ENCODE measurements at places on chromosomes 3 and 15.

DNA sequence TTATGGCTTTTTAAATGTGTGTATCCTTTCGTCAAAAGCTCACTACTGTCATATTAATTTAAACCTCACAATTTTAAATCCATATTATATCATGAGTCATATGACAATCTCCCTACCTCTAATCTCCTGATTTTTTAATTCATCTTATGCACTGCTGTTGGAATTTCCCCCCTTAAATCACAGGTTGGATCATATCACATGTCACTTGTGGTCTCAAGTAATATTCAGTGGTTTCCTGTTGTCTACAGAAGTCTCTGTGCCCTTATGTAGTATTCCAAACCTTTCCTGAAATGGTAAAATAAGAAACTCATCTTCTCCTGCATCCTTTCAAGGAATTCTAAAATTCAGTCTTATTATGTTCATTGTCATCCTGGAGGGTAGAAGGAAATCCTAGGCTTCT lies 116.0 kb upstream of the CBLB start:
- DNase-seq = no peak

DNA sequence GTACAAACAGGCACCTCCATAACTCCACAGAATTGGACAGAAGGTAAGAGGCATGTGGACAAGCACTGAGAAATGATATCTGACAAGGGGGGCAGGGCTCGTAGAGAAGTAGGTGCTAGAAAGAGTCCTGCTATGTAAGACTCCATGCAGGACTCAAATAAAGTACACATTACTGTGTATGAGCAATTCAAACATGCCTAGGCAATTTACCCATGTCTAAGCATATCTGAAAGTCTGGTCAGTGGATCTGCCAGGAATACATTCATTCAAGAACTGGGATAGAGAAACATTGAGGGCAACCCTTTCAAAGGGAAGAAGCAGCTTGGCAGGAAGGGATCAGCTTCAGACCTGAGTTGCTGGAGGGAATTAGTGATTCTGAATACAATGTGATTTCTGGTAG lies 174.1 kb upstream of the MCTP2 start:
- DNase-seq = no peak

DNA sequence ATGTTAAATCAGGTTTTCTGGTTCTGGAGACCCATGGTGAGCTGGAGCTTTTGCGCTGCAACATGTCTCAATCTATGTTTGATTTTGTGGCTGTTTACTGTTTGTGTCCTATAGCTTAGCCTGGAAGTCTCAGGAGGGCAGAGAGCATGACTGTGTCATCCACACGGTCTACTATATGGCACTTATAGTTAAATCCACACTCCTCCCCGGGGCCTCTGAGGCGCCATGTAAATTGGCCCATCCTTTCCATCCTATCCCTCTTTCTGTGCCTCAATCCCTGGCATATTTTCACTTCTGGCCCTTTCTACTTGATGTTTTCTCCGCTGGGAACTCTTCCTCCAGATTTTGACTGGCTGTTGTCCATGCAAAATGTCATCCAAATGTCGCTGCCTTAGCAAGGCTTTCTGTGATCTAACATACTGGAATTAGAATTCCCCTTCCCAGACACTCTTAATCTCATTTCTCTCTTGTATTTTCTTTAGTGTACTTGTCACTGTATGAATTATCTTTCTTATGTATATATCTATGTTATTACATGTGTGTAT lies 560.8 kb upstream of the RGMA start:
- no peak for DNase-seq

- DNase-seq = no peak
Observed at GRCh38 chr15:80591471-80591870, 103.6 kb upstream of the ABHD17C start.

- DNase-seq = no peak
Observed at GRCh38 chr3:39110041-39110639, 2.7 kb downstream of the TTC21A start.

DNA sequence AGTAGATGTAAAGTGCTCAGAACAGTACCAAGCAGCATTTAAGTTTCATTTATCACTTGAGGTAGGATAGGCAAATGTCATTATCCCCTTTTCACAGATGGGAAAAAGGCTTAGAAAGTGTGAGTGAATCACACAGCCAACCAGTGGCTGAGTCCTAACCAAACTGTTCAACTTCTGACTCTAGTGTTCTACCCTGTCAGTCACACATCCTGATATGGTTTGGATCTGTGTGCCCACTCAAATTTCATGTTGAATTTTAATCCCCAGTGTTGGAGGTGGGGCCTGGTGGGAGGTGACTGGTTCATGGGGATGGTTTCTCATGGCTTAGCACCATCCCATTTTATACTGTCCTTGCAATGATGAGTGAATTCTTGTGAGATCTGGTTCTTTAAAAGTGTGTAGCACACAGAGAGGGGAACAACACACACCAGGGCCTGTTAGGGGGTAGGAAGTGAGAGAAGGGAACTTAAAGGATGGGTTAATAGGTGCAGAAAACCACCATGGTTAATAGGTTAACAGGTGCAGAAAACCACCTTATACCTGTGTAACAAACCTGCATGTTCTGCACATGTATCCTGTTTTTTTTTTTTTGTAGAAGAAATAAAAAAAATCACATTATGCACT lies 304.7 kb downstream of the SUCLG2 start:
- DNase-seq = no peak

DNA sequence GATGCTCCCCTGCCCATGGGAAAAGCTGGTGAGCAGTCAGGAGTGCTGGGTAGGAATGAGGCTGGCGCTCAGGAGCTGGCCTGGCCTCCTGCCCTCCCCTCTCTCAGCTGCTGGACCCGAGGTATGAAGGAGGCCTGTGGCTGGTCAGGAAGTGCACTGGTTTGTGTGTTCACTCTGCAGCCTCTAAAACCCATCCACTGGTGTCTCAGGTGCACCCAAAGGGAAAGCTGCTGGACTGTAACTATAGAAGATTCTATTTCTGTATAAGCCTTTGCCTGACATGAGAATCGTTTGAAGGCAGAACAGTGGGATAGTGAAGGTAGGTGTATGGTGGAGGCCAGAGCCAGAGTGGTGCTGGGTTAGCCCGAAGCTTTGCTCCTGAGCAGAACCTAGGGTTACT lies 5.7 kb upstream of the CPNE9 start:
- DNase-seq = no peak

GRCh38 chr15:91919014-91919534 lies 65.6 kb downstream of the SLCO3A1 start:
- no peak for DNase-seq

DNA sequence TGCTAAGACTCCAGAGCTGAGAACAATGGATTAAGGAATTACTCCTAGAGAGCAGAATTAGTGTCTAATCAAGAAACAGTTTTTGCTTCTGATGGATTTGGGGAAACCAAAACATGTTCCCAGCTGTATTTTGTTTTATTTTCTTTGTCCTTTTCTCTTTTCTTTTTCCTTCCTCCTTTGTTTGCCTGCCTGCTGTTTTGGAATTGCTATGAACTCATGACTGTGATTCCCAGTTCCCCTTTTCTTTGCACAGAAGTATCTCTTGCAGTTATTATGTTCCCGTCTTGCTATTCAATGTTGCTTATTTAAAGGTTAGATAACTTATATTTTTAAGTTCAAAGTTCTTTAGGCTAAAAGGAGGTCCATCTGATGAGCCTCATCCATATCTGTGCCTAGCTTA lies 77.0 kb upstream of the GBE1 start:
- no peak for DNase-seq

DNA sequence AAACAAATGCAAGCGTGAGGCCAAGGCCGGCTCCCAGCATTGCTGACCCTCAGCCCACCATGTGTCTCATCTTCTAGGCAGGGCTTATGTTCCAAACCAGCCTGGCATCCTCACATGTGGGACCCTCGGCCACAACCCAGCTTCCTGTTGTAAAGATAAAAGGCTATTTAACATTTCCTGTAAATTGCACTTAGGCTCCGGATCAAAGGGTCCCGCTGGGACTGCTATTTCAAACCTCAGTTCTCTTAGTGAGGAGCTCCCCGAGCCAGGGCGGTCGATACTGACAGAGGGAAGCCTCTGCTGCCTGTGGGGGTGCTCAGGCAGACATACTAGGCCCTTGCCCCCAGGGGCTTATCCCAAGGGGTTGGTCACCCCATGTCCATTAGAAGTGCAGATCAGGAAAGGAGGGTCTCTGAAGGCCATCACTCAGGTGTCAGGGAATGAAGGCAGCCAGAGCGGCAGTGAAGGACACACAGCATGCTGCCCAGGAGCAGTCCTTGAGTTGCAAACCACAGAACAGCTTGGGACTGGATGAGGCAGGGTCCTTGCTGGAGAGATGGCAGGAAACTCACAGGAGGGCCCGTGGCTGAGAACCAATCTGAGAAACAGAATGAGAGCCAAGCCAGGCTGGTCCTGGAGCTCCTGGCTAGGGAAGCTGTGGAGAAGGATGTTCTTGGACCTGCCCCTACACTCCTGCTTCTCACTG lies 239.9 kb downstream of the TLE3 start:
- no peak for DNase-seq

DNA sequence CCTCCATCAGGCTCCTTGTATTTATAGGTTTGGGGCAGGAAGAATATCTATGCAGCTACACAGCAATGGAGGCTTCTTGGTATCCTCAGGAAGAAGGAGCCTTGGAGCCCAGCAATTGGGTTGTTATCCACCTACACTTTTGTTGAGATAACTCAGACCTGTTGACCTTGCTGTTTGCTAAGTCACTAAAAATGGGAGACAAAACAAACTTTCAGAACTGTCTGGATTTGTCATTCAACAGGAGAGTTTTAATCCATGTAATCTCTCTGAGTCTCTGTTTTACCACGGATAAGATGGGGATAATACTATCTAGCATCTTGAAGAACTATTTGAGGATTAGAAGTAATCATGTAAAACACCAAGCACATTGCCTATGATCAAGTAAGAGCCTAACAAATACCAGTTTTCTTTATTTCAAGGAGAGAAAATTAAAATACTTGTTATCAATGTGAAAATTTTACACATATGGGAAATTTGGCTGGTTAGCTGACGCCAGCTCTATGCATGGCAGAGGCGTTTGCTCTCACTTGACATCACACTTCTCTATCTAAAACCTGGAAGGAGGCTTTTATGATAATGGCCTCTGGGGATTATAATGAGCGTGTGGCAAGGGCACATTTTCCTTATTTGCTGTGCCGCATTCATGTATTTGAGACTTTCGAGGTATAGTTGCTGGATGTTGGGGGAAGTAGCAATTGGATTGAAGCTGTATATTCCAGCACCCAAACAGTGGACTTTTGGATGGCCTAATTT lies 215.6 kb downstream of the PDCD6IP start:
- no peak for DNase-seq

DNA sequence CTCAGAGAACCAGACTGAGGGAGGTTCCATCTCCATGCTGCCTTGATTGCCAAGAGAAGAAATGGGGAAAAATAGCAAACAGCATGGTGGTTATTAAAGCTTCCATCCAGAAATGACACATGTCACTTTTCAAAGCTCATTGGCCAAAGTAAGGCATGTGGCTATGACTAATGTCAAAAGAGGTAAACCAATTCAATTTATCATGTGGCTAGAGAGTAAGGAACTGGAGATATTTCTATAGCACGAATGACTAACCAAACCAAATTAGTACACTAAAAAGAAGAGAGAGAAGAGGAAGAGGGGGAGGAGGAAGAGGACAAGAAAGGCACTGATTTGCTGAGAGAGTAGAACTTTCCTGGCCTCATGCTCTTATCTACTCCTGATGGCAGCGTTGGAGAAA lies 115.2 kb upstream of the SLC6A11 start:
- no peak for DNase-seq

- DNase-seq = no peak
Observed at GRCh38 chr3:111796566-111796965, 62.5 kb upstream of the PHLDB2 start.

DNA sequence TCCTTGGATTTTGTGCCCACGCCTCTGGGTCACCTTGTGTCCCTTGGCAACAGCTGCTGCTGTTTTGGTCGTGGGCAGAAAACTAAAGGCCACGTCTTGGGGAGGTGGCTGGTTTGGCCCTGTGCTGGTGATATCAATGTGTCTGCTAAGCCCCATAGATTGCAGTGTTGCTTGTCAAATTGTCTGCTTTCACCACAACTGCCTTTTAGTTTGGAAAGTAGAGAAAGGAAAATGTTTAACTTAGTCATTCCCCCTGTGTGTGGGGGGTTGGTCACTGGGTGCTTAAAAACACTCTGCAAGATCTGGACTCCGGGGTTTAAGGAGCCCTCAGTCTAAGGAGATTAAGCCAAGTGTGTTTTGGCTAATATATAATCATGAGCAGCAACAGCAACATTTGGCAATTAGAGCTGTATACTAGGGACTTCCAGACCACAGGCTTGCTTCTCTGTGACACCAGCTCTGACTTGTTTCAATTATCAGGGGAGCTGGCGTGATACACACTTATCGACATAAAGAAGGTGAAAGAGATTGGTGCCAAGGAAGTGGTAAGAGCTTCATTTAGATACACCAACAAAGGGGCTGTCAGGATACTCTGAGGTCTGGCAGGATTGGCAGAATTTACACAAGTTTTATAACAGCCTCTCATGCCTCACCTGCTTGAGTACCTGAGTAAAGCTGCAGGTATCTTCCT lies 3.5 kb downstream of the SMAD3 start:
- no peak for DNase-seq

DNA sequence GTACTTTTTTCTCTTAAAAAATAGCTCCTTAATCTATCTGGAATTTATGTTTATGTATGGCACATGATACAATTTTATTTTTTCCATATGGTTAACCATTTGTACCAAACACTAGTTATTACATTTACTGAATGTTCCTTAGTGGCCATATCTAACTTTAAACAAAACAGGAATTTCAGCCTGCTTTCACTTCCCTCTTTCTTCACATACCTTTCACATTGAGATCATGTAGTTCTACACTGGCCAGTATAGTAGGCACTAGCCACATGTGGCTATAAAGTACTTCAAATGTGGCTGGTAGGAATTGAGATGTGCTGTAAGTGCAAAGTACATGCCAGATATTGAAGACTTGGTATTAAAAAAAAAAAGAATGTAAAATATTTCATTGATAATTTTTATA lies 4.7 kb upstream of the RYK start:
- DNase-seq = no peak

DNA sequence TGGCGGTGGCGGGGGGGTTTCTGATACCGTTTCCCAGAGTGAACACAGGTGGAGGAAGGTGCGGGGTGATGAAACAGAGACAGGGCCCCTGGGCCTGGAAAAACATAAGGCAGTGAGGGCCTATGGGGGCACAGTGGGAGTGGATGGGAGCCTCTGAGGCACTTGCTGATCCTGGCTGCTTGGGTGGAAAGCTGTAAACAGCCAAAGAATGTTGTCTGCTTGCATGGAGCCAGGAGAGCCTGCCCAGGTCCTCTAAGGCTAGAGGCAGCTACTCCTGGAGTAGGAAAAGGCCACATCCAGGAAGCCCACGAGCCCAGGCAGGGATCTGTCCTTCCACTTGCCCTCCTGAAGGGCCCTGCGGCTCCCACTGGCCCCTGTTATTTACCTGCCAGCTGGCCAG lies 2.9 kb upstream of the SEMA3B start:
- no peak for DNase-seq

GRCh38 chr3:23668430-23668904 lies 137.3 kb upstream of the UBE2E1 start:
- no peak for DNase-seq

DNA sequence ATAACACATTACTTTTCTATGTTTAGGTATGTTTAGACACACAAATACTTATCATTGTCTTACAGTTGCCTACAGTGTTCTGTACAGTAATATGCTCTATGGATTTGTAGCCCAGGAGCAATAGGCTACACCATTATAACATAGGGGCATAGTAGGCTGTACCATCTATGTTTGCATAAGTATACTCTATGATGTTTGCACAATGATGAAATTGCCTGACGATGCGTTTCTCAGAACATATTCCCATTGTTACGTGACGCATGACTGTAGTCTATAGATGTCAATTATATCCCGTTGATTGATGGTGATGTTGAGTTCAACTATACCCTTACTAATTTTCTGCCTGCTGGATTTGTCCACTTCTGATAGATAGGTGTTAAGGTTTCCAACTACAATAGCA lies 139.4 kb upstream of the PFN2 start:
- no peak for DNase-seq
